ENCODE measurements at places on chromosomes 3 and 15.

- no peak for DNase-seq
Observed at GRCh38 chr15:31458596-31459399, 132.2 kb downstream of the KLF13 start.

DNA sequence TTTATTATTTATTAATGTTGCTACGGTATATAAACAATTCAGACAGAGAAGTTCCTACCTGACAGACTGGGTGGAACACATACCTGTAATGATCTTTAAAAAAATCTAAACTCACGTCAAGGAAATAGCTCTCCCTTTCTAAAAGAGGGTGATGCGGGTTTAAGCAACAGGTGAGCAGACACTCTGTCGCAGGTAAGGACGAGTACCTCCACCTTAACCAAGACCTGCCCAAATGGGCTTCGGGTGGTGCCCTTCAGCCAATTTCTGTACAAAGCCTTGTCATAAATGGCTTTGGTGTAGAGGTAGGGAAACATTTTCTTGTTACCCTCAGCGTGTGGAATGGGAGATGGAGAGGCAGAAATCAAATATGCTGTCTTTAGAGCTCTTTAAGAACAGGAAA is 67.0 kb downstream of the CHSY1 start:
- DNase-seq, result no peak

GRCh38 chr15:80098341-80098740 is 38.9 kb downstream of the ZFAND6 start:
- DNase-seq, result no peak

- no peak for DNase-seq
Observed at GRCh38 chr3:66452303-66453011, 48.4 kb downstream of the LRIG1 start.

DNA sequence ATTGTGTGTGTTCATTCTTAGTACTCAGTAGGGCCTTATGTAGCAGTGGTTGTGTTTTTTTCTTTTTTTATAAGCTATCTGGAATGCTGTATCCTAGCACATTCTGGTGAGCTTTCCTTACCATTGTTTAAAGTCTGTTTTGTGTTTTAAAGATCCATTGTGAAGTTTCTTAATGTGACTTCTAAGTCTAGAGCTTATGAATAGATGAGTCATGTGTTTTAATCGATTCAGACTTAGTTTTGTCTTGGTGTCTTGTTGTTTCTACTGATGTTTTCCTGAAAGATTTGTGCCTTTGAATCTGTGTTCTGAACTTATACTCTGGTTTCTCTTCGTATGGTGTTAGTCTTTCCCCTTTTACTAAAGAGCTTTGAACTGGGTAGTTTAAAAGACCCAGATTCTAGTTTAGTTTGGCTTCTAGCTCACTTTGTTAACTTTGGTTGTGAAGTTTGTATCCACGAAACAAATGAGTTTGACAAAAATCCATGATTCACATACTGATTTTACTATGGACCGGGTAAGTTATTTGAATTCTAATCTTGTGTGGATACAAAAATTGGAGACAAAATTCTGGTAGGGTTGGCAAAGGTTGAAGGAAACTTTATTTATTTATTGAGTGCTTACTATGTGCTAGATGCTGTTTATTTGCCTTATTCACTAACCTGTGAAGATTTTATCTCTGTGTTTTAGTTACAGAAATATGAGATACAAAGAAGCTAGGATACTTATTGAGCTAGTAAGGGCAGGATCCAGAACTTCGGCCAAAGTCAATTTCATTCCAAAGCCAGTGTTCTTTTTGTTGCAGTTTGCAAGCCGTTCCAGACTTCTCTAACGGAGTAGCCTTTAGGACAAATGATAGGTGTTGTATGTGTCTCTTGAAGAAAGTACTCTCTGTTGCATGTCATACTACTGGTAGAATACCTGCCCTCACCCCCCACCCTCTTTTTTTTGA is 24.8 kb downstream of the AKAP13 start:
- DNase-seq, result no peak

DNA sequence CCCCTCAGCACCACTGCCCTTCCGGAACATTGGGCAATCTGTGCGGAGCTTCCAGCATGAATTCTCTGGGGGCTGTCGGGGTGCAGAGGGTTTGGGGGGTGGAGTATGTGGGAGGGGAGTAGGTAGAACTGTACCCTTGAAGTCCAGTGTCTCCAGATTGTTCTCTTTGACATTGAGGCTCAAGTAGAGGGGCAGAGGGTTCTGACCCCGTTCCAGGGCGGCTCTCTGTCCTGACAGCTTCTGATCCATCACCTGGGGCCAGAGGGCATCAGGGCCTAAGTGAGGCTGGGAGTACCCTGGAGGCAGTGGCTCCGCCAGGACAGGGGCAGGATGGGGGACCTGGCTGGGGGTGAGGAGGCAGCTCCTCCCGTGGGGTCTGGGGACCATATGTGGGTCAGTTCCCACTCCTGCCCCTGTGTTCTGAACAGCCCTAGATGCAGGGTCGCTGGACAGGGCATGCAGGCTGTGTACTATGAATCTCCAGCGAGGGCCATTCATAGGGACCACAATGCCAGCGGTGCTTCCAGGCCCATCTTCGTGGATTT is 22.1 kb downstream of the PLA2G4D start:
- no peak for DNase-seq

DNA sequence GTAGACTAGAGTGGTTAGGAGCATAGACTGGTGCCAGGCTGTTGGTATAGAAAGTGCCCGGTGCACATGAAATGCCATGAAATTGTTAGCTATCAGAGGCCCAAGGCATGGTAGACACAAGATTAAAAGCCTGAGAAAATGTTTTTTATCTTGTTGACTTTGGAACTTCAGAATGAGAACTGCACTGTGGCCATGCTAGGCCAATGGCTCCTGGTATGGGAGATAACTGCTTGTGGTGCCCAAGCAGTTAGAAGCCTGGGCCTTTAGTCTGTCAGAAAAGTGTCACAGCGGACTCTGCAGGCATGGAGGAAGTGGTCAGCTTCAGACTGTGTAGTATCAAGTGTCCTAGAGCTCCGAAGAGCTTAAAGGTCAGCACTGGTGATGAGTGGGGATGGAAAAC is 11.9 kb downstream of the FYCO1 start:
- DNase-seq, result no peak

All from glomerular endothelial cell (primary cell).